ENCODE measurements at places on chromosomes 7 and 10.
A peak's percentile ranks its signal among the peaks of the same experiment; 100 is the strongest.

GRCh38 chr10:113961182-113962031 lies 82.3 kb upstream of the ADRB1 start:
- DNase-seq = no peak

DNA sequence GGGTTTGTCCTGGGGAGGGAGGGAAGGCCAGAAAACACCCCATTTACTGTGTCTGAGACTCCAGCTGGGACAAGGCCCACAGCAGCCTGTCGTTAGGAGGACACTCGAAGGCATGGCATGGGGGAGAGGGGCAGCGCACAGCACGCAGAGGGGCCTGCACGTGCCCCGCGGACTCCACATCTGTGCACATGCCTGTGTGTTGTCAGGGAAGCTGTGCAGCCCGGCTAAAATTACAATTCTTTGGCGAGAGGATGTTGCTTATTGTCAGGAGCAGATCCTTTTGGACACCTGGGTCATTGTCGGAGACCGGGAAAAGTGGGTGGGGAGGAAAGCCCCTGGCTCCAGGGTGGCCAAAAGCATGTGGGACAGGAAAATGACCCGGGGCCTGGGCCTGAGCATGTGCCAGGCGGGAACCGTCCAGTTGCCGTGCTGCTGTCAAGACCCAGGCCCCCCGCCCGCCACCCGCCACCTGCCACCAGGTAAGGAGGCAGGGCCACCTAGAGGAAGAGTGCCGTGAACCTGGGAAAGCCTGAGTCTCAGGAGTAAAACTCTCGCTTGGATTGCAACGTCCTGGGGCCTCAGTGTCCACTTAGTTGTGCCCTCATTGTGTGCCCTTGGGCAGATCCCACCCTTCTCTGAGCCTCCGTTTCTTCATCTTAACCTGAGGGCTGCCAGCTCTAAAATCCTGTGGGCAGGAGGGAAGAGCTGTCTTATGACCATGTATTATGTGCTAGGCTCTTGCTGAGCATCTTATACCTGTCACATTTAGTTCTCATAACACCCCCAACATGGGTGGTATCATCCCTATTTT lies 7.2 kb downstream of the VSIR start:
- DNase-seq = no peak

- peak; percentile 99 for DNase-seq
Measured at GRCh38 chr10:52864201-52865106, 91.9 kb upstream of the MBL2 start.

DNA sequence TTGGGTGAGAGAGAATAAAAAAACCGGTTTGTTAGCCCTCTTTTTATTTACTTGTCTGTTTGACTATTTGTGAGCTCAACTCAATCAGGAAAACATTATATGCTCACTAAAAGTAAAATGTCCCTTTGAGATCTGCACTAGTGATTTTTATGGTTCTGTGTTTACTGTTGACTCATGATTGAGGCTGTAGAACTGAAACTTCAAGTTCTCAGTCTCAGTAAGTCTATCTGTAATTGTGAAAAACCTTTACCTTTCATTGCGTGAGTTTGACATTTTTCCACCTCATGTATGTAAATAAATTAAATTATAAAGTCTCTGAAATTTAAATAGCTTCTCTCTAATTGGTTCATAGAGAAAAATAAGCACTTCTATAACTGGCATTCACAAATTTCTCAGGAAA lies 17.0 kb upstream of the CASD1 start:
- DNase-seq = no peak

GRCh38 chr7:5625938-5626337 lies 155.5 kb downstream of the RNF216 start:
- peak; percentile 94 for DNase-seq
